ENCODE measurements at places on chromosomes 16 and 17.

GRCh38 chr16:14365200-14365851 is 264.7 kb downstream of the PARN start:
- no peak for DNase-seq

DNA sequence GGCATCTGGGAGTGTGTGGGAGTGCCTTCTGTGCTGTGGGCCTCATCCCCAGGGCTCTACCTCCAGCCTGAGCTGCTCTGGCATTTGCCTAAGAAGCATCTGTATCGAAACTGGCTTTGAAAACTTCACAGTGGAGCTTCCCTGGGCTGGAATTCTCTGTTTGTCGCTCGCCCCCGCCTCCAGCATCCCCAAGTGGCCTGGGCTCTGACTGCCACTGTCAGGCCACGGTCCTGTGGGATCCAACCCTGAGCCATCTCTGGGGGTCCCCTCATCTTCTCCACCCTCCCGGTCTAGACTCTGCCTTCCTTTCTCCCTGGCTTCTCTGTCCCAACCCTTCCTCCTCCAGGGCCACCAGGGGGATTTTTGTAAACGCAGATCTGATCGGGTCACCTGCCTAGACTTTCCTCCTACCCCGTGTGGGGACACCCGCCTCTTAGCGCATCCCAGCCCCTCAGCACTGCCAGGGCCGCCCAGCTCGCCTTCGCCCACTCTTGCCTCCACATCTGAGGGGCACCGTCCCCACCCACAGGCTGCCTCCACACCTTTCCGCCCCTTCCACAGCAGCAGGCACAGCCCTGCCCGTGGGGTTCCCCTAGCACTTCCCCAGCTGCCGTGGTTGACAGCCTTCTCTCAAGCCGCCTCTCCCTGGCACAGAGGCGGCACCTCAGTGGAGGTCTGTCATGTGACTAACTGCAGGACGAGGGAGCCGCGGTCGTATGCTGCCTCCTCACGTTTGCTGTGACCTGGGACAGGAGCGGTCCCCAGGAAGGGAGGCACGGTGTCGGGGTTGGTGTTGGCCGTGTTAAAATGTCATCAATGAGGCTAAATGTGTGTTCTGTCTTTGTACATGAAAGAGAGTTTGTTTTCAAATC is 12.0 kb downstream of the TBC1D24 start:
- peak; percentile 53 for DNase-seq

DNA sequence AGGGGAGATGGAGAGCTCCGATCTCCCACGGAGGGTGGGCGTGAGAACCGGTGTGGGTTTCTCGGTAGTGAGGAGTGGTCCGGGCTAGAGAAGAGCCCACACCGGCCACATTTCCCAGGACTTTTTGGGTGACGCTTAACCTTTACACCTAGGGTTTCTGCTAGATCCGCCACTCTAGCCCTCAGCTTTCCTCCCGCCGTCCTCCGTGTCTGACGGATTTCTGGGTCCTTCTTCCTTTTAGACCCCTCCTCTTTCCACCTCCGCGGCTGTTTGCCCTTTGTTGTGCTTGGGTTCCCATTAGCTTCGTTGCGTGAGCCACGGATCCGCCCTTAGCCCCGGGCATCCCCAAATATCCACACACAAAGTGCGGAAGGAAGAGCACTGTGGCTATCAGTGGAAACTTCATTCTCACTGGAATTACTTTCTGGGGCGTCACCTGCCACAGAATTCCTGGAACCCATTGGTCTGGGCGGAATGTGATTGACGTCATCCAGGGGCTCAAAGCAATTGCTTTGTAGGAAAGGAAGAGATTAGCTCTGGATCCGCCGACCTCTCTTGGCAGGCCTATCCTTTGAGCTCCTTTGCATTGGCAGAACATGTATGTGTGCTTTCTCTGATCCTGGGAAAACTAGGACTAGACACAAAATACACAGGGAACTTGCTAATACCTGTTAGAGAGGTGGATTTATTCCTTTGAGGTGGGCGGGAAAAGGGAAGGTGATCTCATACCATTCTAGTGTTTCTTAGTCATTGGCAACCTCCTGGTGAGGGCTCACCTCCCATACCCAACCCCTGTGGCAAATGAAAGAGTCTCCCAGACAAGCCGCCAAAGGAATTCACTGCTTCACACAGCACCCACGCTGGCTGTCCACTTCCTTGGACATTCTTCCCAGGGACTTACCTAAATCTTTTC is 654 bp downstream of the TNFAIP1 start:
- no peak for DNase-seq

DNA sequence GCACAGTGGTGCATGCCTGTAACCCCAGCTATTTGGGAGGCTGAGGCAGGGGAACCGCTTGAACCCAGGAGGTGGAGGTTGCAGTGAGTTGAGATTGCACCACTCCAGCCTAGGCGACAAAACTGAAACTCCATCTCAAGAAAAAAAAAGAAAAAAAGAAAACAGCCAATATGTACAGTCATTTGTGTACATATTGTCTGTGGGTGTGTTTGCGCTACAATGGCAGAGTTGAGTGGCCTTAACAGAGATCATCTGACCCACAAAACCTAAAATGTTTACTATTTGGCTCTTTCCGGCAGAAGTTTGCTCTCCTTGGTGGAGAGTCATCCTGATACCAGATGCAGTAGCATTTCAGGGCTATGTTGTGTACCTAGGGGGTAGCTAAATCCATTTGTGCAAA is 57.9 kb downstream of the ARSG start:
- no peak for DNase-seq

- DNase-seq: no peak
These were observed 7.8 kb upstream of the USP31 start for GRCh38 chr16:23156946-23157460.

GRCh38 chr16:19245326-19245925 is 40.1 kb upstream of the CLEC19A start:
- DNase-seq: no peak

DNA sequence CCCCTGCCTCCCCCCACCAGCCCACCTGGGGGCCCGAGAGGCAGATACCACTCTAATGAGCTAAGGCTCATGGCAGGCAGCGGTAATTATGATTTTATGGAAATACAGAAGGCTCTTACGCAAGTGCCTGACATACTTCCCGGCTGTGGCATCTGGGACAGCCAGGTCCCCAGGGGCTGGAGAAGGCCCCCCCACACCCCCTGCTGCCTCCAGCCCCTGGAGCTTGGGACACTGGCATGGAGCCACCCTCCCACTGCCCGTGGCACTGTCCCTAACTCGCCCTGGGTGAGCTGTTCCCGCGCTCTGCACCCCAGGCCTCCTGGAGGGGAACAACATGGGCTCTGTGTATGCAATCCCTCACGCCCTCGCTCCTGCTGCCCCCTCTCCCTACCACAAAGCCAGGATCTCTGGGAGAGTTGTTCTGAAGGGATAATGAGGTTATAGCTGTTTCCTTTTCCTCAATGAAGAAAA is 5.4 kb upstream of the STAC2 start:
- no peak for DNase-seq

DNA sequence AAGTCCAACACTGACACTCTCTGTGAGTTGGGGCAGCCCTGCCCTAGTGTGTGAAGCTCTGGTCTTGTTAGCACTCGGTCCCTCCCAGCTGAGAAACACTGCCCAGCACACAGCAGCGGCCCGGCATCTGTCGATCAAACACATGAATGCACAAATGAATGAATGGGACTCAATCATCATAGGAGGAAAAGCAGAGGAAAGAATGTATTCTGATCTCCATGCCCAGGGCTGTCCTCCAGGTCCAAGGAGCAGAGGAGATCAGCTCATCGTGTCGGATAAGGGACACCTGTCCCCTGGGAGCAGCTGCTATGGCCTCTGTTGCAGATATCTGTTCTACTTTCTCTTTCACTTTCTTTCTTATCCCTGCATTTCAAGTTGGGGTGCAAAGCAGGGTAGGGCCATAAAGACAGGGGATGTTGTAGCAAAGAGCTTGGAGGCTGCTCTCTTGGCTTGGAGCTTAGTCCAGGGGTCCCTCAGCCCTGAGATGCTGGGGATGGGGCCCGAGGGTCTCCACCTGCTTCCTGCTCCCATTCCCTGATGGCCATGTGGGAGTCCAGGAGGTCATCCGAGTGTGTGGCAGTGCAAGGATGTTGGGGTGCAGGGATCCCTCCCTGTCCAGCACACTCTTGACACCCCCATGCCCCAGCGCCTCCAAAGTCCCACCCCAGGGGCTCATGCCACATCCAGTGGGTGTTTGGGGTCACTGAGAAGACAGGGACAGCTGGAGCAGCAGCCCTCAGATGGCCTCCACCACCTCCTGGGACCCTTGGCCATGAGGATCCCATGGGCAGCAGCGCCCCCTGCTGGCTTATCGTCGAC is 88.2 kb downstream of the IRF8 start:
- peak; percentile 27 for DNase-seq

GRCh38 chr17:48297825-48298224 is 132.2 kb downstream of the SKAP1 start:
- DNase-seq: no peak

DNA sequence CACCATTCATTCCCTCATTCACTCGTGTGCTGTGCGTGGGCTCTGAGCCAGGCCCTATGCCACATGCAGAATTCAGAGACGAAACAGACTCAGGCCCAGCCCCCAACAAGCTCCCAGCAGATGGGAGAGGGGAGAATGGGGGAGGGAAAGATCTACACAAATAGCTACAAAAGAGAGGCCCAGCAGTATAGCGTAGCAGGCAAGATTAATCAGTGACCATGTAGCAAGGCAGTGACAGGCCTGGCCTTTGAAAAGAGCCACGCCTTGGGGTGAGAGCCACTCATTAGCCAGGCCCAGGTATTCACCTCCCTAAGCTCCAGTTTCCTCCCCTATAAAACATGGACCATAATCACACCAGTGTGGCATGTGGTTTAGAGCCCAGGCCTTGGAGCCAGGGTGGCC is 16.4 kb upstream of the KRT19 start:
- DNase-seq: no peak

DNA sequence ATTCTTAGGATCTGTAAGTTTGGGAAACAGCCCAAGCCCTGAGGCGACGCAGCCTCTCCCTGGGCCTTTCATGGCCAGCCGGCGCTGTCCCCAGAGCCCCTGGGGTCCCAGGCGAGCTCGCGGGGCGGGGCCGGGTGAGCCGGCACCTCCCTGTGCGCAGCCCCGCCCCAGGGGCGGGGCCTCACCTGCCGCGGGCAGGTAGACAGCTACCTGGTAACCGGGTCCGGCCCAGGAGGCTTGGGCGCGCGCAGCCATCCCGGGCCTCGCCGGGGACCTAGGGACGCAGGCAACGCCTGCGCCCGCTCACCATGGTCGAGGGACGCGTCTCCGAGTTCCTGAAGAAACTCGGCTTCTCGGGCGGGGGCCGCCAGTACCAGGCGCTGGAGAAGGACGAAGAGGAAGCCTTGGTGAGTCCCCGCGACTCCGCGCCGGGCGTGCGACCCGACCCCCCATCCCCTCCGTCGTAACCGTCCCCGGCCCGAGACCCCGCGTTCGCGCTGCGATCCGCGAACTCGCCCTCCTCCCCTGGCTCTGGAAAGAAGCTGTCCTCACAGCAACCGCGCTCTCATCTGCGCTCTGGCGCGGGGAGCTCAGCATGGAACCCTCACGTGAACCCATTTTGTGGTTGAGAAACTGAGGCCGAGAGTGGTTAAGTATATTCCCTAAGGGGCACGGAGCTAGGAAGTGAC is at the start of gene ATP2C2:
Gene ATP2C2, plus strand, starts transcription at position 231 of the 689 bp plus-strand sequence. Its CDS starts 78 bp downstream, at position 309.
- DNase-seq: no peak

DNA sequence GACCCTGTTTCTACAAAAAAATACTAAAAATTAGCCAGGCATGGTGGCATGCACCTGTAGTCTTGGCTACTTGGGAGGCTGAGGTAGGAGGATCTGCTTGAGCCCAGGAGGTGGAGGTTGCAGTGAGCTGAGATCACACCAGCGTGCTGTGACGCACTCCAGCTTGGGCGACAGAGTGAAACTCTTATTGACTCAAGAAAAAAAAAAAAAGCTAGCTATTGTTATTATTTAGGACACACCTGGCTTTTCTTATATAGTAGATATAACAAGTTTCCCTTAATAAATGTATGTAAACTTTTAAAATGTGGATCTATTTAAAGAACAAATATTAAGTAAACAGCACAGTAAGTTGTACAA is 1.8 kb downstream of the RABEP2 start:
- DNase-seq: no peak

DNA sequence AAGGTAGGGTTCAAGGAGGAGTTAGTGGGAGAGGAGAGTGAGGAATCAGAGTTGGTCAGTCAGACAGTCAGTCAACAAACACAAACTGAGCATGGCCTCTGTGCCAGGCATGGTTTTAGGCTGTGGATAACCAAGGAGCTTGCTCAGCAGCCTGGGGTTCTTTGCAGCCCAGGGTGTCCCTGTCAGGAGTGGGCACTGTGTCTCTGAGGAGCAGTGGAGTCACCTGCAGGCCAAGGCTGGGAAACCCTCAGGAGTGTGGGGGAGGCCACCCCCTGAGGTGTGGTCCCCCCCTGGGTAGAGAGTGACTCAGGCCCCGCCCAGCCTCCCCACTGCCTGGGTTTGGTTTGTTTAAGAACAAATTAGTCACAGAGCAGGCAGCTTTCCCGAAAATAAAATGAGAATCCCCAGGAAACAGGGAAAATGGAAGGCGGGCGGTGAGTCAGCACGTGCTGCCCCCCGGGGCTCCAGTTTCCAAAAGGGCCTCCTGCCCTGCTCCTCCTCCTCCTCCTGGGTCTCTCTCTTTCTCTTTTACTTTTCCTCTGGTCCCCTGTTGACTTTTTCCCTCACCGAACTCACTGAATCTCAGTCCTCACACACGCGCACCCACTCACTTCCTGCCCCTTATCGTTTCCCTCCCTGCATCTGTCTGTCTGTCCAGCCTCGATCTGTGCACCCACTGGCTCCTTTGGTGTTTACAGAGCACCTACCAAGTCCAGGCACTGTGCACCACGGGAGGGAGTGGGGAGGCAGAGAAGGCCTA is 44.3 kb downstream of the SOCS3 start:
- peak; percentile 27 for DNase-seq

- peak; percentile 13 for DNase-seq
These were observed 643 bp downstream of the HSDL1 start for GRCh38 chr16:84144209-84144858.

- no peak for DNase-seq
These were observed 20.7 kb upstream of the C16orf78 start for GRCh38 chr16:49352892-49353291.

DNA sequence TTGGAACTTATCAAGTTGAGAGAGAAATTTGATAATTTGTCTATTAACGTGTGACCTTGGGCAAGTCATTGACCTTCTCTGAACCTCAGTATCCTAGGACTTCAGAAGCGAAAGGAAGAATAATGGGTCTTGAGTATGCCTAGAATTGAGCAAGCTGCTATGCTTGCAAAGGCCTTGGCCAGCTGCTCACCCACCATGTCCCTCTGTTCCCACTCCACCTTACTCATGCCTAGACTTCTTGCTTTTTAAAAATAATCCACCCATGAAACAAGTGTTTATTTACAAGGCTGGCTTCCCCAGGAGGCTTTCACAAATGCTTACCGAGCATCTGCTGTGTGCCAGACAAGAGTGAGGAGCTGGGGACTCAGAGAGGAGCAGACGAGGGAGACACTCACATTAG is 590.6 kb downstream of the MAF start:
- DNase-seq: no peak

- peak; percentile 75 for DNase-seq
These were observed 8.9 kb downstream of the UBTF start for GRCh38 chr17:44210342-44211192.

Data from stimulated activated CD8-positive, alpha-beta memory T cell treated with anti-CD3 and anti-CD28 coated beads, Interleukin-7, amount 100 ng/mL, for 24 hours (primary cell).